Activated CD4-positive, alpha-beta T cell treated with anti-CD3 and anti-CD28 coated beads, Interleukin-2, amount 10 ng/mL, durations not matched to agents 24 days and 14 days (primary cell): ENCODE measurements at places on chromosomes 3 and 15. TPM values are rescaled to one million over a fixed set of nuclear protein-coding genes. Genes with fewer than 3 reads are reported as not detected.
A peak's percentile ranks its signal among the peaks of the same experiment; 100 is the strongest.

The ZMYND10 gene
- total RNA-seq: 1.2 and 1.3 TPM in 2 replicates

The CCR9 gene
- total RNA-seq: not detected in 2 replicates

The LRRC15 gene
- not detected in 2 replicates for total RNA-seq

The FAM219B gene
- total RNA-seq: 68.0 and 82.0 TPM in 2 replicates

The DUOX1 gene
- 0.02 and 0.14 TPM in 2 replicates for total RNA-seq

The STAB1 gene
- total RNA-seq: 0.07 TPM in 1 of 2 replicates, not detected in the other

The FAM81A gene
- total RNA-seq: 0.47 and 1.9 TPM in 2 replicates

The CCR8 gene
- total RNA-seq: 5.7 and 7.5 TPM in 2 replicates

The IMPG2 gene
- 0.02 and 0.05 TPM in 2 replicates for total RNA-seq

The XYLB gene
- total RNA-seq: 11.1 and 11.6 TPM in 2 replicates

DNA sequence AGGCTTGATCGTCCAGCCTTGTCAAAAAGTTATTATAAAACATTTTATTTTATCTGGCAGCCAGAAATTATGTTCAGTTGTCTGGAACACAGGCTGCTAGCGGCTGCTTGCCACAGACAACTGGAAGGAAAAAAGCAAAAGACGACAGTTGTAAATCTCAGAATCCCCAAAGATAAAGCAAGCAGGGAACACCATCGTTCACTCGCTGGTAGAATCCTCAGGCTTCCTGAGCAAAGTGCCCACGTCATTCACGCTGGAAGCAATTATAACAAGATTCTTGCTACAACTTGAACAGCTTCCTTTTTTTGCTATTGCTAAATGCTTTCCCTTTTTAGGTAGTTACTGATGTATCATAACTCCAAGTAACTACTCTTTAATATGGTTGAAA, 33.6 kb downstream of the ADAMTS17 start:
- DNase-seq: no peak
- H3K4me1 ChIP-seq: no peaks in the 10 kb centered on the region
- H3K27ac ChIP-seq: no peak overlapping the region
- peaks cover 3% of the 10 kb centered on the region for H3K27me3 ChIP-seq

- no peak overlapping the region for H3K4me3 ChIP-seq
- no peak for DNase-seq
- H3K36me3 ChIP-seq: no peaks in the 10 kb centered on the region
- peaks cover 2% of the 10 kb centered on the region for H3K4me1 ChIP-seq
- peaks cover 47% of the 10 kb centered on the region for H3K27me3 ChIP-seq
Measured at GRCh38 chr3:184382326-184383032, 2.6 kb downstream of the CHRD start.

- peaks cover 66% of the 10 kb centered on the region for H3K27me3 ChIP-seq
- H3K4me3 ChIP-seq: no peak overlapping the region
- H3K4me1 ChIP-seq: peaks cover 6% of the 10 kb centered on the region
- DNase-seq: no peak
- no peak overlapping the region for H3K27ac ChIP-seq
- H3K36me3 ChIP-seq: peaks cover 6% of the 10 kb centered on the region
Measured at GRCh38 chr3:147404800-147405230, 1.5 kb downstream of the ZIC4 start.

DNA sequence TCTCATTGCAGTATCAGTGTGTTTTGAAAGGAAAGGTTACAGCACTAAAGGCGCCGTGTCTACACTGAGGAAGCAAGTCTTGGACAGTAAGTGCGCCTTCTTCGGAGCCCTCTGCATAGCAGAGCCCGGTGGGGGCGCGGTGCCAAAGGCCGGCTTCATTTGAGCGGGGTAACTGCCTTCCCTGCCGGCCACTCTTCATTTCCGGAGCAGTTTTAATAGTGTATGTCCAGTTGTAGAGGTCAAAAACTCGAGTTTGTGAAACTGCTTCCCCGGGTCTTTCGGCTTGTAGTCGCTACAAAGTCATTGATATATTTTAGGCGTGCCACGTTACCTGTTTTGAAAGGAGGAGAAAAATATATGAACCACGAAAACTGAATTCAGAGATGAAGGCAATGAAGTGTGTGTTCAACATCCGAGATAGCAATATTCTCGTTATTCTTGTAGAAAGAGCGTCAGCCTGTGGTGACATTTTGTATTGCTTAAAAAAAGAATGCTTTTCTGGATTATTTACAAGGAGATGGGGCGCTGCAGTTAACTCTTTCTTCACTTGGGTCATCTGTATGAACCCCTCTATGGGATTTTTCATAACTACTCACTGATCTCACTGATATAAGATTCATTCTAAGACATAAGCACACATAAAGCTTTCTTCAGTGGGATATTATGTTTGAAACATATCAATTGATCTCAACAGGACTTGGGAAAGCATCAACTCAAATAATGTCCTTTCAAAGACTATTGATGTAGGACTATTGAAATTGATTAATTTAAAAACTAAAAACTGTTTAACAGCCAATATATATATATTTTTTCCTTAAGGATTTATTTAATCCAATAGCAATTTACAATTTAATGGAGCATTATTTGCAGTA, 3.0 kb downstream of the ALCAM start:
- peaks cover 48% of the 10 kb centered on the region for H3K4me1 ChIP-seq
- H3K36me3 ChIP-seq: peaks cover 3% of the 10 kb centered on the region
- H3K27me3 ChIP-seq: peaks cover 16% of the 10 kb centered on the region
- peak overlapping the region; percentile 99 for H3K27ac ChIP-seq
- peak overlapping the region; percentile 94 for H3K4me3 ChIP-seq

- no peak overlapping the region for H3K27ac ChIP-seq
- peaks cover 11% of the 10 kb centered on the region for H3K36me3 ChIP-seq
- H3K27me3 ChIP-seq: peaks cover 85% of the 10 kb centered on the region
- H3K4me1 ChIP-seq: peaks cover 37% of the 10 kb centered on the region
- DNase-seq: no peak
- H3K4me3 ChIP-seq: no peak overlapping the region
Measured at GRCh38 chr3:27718459-27718858, 3.7 kb downstream of the EOMES start.

DNA sequence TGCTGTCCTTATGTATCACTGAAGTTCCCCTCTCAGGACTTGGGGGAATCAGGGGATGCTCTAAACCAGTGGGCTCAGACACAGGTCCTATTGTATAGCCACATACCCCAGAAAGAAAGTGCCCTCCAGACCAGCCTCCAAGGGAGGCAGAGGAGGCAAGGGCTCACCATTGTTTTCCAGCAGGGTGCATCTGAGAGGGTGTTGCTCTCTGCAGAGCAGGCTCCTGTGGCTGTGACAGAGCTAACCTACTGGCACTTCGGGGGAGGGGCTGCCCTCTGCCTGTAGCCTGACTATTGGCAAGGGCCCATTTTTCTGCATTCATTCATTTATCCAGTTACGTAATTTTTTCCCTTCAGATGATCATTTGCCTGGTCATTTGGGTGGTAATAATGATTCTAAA, 39.9 kb downstream of the EEFSEC start:
- H3K27me3 ChIP-seq: no peaks in the 10 kb centered on the region
- DNase-seq: no peak
- no peaks in the 10 kb centered on the region for H3K36me3 ChIP-seq
- H3K4me1 ChIP-seq: peaks cover 3% of the 10 kb centered on the region
- no peak overlapping the region for H3K27ac ChIP-seq

DNA sequence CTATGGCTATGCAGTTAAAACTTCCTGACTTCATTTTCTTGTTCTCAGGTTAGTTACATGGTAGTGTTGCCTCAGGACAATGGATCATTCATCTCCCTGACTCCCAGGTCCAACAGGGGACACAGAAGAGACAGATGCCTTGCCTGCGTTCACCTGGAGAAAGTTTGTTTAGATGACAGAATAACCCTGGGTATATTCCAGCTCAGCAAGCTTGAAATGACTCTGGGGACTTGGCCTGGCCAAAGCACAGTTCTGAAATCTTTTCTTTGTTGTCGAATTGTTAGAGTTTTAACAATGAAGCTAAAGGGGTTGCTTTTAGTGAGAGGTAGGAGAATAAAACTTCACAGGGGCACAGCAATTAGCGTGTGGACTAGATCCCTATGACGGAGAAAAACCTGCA, 206.1 kb downstream of the PDZRN3 start:
- H3K4me3 ChIP-seq: no peak overlapping the region
- H3K4me1 ChIP-seq: no peaks in the 10 kb centered on the region
- H3K27me3 ChIP-seq: no peaks in the 10 kb centered on the region
- no peak overlapping the region for H3K27ac ChIP-seq

DNA sequence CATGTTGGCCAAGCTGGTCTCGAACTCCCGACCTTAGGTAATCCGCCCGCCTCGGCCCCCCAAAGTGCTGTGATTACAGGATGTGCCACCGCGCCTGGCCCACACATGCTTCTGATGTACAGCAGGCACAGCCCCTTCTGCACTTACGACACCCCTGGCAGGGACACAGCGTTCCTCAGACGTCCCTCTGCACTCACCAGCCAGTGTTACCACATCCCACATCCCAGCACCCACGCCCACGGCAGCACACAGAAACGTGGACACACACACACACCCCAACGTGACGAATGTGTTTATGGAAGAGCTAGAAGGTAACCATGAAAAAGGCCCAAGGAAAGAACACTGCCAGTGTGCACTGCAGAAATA, 576 bp upstream of the RPAP1 start:
- H3K4me1 ChIP-seq: peaks cover 13% of the 10 kb centered on the region
- no peaks in the 10 kb centered on the region for H3K36me3 ChIP-seq
- no peak overlapping the region for H3K27ac ChIP-seq
- no peak for DNase-seq
- H3K4me3 ChIP-seq: peak overlapping the region; percentile 98

- H3K27me3 ChIP-seq: peaks cover 24% of the 10 kb centered on the region
- no peak for DNase-seq
- no peak overlapping the region for H3K27ac ChIP-seq
Measured at GRCh38 chr3:173586166-173586565, 188.6 kb downstream of the NLGN1 start.

DNA sequence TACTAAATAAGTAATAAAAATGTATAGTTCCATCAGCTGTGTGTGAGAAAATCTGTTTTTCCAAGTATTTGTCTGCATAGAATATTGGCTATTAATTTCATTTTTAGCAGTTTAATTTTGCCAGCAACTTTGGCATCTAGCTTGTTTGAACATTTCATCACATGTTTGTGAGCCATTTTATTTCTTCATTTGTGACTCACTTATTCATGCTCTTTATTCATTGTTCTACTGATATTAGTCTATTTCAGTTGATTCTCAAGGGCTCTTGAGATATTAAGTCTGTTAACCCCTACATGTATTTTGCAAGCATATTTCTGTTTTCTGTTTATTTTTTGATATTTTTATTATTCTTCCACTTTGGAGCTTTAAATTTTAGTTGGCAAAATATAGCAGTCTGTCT, 74.0 kb upstream of the PHLDB2 start:
- no peak overlapping the region for H3K27ac ChIP-seq
- no peaks in the 10 kb centered on the region for H3K4me1 ChIP-seq
- peaks cover 8% of the 10 kb centered on the region for H3K27me3 ChIP-seq

- no peak overlapping the region for H3K4me3 ChIP-seq
- DNase-seq: no peak
- H3K4me1 ChIP-seq: no peaks in the 10 kb centered on the region
- no peak overlapping the region for H3K27ac ChIP-seq
Measured at GRCh38 chr3:97684490-97684889, 80.1 kb upstream of the ARL6 start.

DNA sequence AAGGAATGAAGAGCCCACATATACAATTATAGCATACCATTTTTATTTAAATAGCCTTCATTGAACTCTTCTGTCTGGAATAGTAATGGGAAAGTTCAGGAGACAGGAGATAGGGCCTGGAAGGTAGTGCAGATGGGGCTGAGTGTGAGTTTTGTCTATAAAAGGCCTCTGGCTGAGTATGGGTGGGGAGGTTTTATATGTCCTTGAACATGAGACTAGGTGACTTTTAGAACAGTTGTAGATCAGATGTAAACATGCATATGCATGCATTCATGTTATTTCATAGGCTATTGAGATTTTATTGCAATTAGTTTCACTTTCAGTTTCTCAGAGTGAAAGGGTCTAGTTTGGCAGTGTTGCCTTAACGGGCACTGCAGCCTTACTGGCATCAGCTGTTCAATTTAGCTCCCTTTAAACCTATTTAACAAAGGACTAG, 27.1 kb downstream of the CGGBP1 start:
- H3K27ac ChIP-seq: peak overlapping the region; percentile 68
- peaks cover 30% of the 10 kb centered on the region for H3K4me1 ChIP-seq
- no peaks in the 10 kb centered on the region for H3K36me3 ChIP-seq
- H3K27me3 ChIP-seq: no peaks in the 10 kb centered on the region

GRCh38 chr3:149332227-149332765, 1.1 kb downstream of the TM4SF18 start:
- no peaks in the 10 kb centered on the region for H3K36me3 ChIP-seq
- DNase-seq: no peak
- H3K27ac ChIP-seq: no peak overlapping the region
- peaks cover 24% of the 10 kb centered on the region for H3K27me3 ChIP-seq
- H3K4me1 ChIP-seq: no peaks in the 10 kb centered on the region
- no peak overlapping the region for H3K4me3 ChIP-seq

- no peak overlapping the region for H3K4me3 ChIP-seq
- no peak overlapping the region for H3K27ac ChIP-seq
Measured at GRCh38 chr3:154690413-154690812, 260.4 kb upstream of the GPR149 start.

DNA sequence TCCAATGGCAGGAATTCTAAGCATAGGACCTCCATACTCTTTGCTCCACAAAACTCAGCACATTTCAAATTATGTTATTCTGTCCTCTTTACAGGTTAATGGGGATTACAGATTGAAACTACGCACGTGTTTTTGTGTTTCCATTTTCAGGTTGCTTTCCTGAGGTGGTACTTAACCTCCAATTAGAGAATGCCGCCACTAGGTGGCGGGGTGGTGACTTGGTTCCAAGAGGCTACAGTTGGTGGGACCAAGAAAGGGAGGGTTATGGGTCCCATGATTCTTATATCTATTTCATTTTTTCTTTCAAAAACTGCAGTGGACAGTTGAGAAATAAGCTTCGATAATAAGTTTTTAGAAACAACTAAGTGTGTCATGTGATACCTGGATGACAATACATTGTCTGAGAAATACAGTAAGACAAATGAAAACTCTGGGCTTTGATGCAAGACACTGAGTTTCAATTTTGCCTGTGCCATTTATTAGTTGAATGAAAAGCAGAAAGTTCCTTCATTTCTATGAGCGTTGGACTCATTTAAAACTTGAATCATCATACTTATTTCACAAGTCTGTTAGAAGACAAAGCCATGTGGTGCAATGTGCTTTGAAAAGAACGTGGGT, 539.0 kb downstream of the FGF12 start:
- H3K36me3 ChIP-seq: no peaks in the 10 kb centered on the region
- no peaks in the 10 kb centered on the region for H3K4me1 ChIP-seq

DNA sequence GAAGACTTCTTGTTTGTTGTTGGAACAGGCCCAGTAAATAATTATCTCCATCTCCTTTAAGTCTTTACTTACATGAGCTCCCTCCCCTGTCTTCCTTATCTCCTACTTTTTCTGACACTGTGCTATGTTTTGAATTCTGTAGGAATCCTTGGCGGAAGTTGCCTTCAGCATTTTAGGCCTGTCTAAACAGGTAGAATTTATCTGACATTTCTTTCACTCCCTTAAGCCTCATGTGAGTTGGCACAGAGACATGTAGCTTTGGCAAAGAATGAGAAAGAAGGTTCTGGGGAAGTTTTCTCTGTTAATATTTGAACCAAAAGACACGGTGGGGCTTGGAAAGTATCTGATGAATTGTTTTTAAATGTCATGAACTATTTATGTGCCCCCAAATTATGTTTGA, 8.1 kb downstream of the MCTP2 start:
- peaks cover 28% of the 10 kb centered on the region for H3K36me3 ChIP-seq
- peaks cover 60% of the 10 kb centered on the region for H3K4me1 ChIP-seq
- no peak for DNase-seq
- H3K27ac ChIP-seq: no peak overlapping the region
